Activated naive CD4-positive, alpha-beta T cell treated with anti-CD3 and anti-CD28 coated beads for 36 hours (primary cell): ENCODE measurements at places on chromosomes 7 and 10.
A peak's percentile ranks its signal among the peaks of the same experiment; 100 is the strongest.

GRCh38 chr10:108545921-108546320 is 1377.4 kb downstream of the XPNPEP1 start:
- no peak for DNase-seq

GRCh38 chr7:25765110-25765655 is 386.8 kb upstream of the NFE2L3 start:
- DNase-seq, result no peak

DNA sequence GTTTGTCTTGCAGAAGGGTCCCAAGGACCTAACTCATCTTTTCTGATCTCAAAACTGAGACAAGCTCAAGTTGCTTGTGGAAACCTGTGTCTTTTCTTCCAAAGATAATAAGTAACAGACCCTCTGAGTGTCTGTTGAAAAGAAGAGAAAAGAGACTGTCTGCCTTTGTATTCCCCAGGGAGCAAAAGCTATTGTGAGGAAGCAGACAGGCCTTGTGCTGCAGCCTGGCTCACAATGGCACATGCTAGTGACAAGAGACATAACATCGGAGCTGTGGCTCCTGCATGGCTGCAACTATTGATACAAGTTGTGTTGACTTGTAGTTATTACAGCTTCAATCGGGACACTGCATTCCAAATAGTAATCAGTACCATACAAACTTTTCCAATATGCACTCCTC is 202.9 kb downstream of the DKK1 start:
- no peak for DNase-seq

DNA sequence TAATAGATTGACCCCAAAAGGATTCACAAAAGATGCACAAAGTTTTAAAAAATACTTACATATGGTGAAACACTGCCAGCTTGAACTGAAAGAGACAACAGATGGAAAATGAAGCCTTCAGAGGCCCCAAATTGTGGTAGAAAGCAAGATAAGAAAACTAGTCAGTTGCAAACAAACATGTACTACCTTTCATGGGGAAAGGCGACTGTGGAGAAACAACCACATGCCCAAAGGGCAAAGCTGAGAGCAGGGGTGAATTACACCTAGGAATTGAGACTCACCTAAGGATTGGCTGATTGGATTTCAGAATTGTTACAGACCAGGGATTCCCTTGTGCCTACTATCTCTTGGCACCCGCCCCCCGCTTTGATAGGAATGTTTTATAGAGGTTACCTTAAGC is 13.1 kb downstream of the EPC1 start:
- DNase-seq, result peak; percentile 32

DNA sequence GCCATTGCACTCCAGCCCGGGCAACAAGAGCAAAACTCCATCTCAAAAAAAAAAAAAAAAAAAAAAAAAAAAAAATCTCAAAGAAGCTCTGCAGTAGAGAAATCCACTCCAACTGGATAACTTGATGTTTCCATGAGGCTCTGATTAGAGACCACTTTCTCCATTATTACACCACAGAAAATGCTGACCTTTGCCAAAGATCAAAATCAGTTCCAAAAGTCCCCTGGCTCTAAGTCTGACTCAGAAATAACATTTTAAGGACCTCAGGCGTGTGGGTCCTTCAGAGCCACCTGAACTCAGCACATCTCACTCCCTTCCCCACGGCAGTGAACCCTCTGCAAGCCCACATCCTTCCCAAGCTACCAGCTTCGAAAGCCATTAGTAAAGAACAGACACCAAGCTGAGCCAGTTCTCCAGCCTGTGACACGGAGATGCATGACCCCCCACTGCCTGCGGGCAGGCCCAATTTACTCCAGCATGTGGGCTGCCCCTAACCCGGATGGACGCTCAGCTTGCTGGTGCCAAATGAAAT is 13.8 kb upstream of the TMEM120A start:
- DNase-seq, result peak; percentile 35

GRCh38 chr7:151876899-151877777 is at the start of gene PRKAG2:
PRKAG2 (minus strand) TSS chr7:151877115; CDS start chr7:151876620, 495 bp downstream.
- peak; percentile 63 for DNase-seq

GRCh38 chr10:70174058-70174741 is 3.9 kb upstream of the SAR1A start:
- DNase-seq, result peak; percentile 72

DNA sequence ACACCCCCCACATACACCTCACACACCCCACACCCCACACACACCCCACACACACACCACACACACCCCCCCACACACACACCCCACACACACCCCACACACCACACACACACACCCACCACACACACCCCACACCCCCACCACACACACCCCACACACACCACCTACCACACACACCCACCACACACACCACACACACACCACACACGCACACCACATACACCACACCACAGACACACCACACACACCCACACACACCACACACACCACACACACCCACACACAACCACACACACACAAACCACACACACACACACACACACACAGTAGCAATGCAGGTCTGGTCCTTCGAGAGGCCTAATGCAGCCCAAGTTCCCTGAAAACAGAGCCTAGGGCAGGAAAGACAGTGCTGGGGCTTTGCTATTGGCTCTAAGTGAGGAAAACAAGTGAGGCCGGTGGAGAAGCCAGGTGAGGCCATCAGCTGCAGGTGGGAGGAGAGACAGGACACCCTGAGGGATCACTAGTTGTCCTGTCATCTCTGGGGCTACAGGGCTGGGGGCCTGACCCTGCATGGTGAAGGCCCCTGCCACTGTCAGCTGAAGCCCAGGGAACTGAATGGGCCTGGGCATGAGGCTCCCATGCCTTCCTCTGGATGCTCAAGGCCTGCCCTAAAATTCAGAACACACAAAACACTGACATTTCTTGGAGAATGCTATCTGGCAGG is 92.6 kb downstream of the CYTH3 start:
- DNase-seq, result no peak

DNA sequence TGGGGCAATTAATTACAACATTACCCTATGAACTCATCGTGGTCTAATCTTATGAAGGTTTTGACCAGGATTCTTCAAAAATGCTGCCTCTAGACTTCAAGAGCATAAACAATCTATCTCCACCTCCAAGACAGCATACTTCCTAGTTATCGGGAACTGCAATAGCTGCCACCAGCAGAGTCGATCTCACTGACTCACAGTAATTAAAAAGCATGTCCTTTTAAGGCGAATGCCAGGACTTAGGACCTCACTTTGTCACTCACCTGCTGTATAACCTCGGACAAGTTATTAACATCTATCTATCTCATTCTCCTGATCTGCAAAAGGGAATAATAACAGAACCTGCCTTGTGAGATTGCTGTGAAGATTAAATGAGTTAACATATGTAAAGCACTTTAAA is 666.0 kb upstream of the COBL start:
- DNase-seq, result no peak

GRCh38 chr7:155574556-155575290 is 28.4 kb upstream of the CNPY1 start:
- no peak for DNase-seq

- no peak for DNase-seq
These were observed 156.3 kb downstream of the PHF14 start for GRCh38 chr7:11130012-11130411.

GRCh38 chr7:21426286-21427181 is 1.3 kb upstream of the SP4 start:
- no peak for DNase-seq

- no peak for DNase-seq
These were observed 9.6 kb downstream of the NEURL1 start for GRCh38 chr10:103502849-103503660.

DNA sequence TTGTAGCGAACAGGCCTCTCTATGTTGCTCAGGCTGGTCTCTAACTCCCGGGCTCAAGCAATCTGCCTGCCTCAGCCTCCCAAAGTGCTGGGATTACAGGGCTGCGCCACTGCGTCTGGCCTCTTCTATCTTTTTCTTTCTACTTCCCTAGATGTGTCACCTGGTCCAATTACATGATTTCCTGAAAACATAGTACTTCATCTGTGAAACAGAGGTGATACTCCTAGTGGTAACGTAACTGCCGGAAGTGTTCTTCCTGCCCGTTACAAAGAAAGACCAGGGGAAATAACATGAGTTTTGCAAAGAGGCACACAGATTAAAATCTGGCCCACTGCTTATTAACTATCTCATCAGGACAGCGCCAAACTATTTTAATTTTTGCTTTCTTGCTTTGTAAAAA is 18.4 kb upstream of the HGF start:
- no peak for DNase-seq

DNA sequence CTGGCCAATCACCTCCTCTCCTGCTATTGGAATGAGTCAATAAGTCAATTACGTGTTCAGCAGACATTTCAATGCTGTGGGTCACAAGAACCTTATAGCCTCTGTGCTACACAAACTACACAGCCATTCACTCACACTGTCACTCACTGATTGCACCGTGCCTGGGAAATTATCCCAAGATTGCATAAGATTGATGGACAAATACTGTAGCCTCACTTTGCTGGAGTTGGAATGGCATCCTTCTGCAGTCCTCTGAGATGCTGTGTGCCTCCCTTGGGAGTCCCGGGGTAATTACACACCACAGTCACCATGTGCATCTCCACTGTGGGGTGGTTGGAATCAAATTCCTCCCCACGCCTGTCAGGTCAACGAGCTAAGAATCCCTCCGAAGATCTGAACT is 358.7 kb upstream of the MGMT start:
- no peak for DNase-seq

- DNase-seq, result no peak
These were observed 74.5 kb upstream of the VKORC1L1 start for GRCh38 chr7:65798111-65799075.

DNA sequence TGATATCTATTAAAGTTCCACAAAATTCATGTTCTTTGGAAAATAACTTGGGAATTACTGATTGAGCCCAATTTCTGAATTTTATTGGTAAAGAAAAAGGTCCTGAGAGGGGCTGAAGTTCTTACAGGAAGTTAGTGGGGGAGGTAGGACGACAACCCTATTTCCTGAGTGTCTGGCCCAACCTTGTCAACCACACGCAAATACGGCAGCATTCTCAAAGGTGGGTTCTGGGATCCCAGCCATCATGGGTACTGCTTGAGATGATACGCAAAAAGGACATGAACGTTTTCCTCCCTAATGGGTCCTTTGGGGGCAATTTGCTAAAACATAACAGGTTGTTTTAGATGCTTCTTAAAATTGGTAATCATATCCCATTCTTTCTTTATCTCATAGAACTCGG is 2.7 kb upstream of the PDCD4 start:
- peak; percentile 25 for DNase-seq

GRCh38 chr10:22029445-22030236 is 26.1 kb upstream of the DNAJC1 start:
- no peak for DNase-seq

DNA sequence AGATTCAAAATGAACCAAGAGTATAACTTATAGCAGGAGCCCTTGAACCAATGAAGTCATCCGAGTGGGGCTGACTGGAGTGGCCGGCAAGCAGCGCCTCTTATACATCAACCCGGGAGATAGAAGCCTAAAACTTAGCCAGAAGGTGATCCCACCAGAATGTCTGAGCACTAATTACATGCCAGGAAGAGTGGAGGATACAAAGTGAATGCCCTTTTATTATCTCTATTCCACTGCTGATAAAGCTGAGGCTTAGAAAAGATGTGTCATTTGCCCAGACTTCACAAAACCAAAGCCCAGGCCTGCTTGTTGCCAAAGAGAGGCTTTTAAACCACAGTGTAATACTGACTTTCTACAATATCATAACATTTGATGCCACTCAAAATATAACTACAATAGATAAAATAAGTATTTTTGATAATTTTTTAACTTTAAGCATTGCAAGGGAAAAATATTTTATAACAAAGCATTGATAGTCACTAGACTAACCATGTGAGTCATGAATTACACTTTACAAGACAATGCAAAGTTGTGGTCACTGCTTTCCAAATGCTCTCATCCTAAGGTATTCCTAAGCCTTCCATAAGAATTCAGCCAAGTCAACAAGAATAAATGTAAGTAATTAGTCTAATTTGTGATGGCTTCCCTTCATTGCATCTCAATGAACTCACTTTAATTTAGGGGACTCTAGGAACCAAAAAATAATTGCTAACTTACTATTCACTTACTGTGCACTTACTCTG is 58.6 kb upstream of the ARID5B start:
- no peak for DNase-seq

DNA sequence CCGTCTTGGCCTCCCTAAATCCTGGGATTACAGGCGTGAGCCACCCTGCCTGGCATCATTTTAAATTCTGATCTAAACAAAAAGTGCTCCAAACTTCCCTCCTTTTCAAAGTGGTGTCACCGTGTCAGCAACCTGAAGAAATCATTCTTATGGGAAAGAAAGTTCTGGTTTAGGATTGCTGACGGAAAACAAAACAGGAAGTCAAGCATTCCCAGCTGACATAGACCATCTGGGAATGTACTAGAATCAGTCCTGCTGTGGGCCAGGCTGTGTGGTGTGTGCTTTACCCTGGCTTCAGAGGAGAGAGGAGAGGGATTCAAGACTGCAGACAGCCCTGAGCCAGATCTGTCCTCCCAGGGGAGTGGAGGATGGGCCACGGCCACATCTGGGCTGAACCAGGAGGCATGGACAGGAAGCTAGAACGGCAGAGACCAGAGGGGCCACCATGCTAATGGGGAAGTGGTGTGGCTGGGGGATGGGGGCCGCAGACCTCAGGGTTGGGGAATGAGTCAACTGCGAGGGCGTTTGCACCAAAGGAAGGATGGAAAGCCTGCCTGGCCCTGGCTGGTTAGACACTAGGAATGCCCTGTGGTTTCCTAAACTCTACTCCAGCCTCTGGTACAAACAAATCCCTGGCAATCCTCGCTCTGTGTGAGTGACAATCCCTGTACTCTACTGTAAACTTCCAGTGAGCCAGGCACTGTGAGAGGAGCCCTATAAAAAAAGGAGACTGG is 16.7 kb upstream of the CLIP2 start:
- no peak for DNase-seq

DNA sequence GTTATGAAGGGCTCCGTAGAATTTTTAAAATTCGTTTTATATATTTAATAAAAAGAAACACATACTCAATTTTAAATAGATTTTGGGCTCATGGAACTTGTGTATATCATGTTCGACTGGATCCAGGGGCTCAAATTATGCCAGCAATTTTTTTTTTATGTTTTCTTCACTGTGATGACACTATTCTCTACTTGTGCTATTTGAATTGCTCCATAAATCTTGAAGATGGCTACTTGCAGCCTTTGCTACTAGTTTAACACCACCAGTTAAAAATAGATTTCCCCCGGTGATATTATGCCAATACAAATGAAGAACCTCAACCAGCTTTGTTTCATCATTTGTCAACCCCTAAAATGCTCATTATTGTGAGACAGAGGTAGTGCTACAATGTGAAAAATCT is 933.2 kb downstream of the IPMK start:
- no peak for DNase-seq

GRCh38 chr7:31083210-31083786 is 31.2 kb downstream of the ADCYAP1R1 start:
- no peak for DNase-seq

- DNase-seq, result no peak
These were observed 144.3 kb downstream of the AGMO start for GRCh38 chr7:15417341-15417988.

- DNase-seq, result no peak
These were observed 83.0 kb downstream of the C1GALT1 start for GRCh38 chr7:7265081-7266075.

DNA sequence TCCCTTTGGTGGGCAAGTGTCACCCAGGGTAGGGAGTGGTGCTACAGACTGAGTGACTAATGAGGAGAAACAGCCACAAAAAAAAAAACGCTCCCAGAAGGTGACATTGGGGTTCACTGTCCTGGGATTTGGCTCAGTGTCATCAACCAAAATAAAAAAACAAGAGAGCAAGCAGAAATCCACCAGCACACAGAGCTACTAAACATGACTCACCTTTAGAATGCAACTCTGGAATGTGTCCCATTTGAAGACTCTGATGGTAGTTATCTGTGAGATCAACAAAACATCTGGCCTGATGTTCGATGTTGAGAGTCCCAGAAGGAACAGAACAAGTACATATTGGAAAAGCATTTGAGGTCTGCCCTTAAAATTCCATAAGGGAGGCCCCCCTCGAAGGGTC is 200.3 kb upstream of the LYZL2 start:
- DNase-seq, result no peak
